ENCODE measurements at places on chromosomes 7 and 10.

DNA sequence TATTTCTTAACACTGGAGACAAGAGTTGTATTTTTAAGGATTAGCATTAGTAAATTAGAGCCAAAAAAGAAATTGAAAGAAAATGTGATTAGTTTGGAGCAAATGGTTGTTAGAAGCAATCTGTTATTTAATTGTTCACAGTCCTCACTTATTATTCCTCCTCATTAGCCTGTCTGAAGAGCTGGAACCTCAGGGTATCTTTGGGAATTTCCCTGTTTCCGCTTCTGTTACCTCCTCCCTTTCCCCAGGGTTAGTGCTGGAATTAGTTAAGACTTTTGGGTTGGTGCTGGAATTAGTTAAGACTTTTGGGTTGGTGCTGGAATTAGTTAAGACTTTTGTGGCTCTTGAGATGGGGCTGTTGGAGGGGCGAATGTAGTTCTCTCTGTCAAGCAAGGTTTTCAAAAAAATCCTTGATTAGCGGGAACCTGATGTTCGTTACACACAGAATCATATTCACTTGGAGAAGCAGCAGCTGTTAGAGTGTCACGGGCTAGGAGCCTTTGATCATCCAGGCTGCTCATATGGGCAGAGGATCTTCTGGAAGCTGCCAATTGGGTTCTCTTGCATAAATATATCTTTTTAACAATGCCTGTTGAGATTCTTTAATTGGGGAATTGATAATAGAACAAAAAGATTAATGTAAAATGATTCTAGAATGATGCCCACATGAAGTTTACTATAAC is 251.0 kb upstream of the NPSR1 start:
- DNase-seq, result no peak

GRCh38 chr7:22676385-22676784 is 50.6 kb upstream of the IL6 start:
- DNase-seq, result no peak

DNA sequence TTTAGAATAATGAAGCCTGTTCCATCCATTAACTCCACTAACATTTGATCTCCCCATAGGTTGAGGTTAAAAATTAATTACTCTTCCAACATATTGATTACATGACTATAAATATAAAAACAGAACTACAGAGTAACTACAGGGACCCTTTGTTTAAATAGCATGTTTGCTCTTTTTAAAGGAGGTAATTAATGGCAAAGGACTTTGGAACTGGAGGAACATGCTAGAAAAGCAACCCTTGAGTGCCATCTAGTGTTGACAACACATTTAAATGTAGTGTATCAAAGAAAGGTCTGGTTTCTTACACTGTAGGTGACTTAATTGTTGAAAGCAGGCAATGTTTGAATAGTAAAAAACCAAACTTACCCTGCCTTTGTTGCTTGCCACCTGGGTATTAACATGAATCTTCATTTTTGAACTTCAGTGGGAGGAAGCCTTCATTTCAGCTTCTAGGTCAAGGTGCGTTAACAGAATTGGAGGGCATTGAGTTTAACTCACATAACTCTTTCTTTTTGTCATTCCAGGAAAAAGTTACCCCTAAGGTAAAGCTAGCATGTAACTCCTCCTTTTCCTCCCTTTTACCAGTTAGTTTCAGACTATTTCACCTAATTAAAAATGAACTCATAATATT is 52.6 kb upstream of the CAPZA2 start:
- no peak for DNase-seq

DNA sequence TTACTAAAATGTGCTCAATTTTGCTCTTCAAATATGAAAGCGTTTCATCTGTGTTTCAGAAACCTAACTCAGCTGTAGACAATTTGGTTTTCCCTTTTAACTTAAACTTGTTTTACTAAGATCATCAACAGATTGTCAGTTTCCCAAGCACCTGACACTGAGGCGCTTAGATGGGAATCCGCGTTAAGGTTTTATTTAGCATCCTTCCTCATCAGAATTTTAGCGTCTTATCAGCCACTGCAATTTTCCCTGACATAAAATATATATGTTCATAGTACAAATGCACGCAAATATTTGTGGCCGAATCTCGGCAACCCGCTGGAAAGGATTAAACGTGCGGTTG is 1.2 kb downstream of the SGCE start:
- no peak for DNase-seq

GRCh38 chr10:57992321-57993077 is 275.2 kb downstream of the IPMK start:
- no peak for DNase-seq
